Stimulated activated naive CD4-positive, alpha-beta T cell treated with Interleukin-2 at 50 U/mL for 16 hours (primary cell): ENCODE measurements at places on chromosomes 16 and 17.

GRCh38 chr17:77631307-77631706 is 327.2 kb upstream of the TNRC6C start:
- no peak for DNase-seq

- peak; percentile 80 for DNase-seq
Observed at GRCh38 chr17:80876950-80877728, 114.5 kb upstream of the CHMP6 start.

- no peak for DNase-seq
Observed at GRCh38 chr17:21299981-21300600, 15.6 kb downstream of the MAP2K3 start.

DNA sequence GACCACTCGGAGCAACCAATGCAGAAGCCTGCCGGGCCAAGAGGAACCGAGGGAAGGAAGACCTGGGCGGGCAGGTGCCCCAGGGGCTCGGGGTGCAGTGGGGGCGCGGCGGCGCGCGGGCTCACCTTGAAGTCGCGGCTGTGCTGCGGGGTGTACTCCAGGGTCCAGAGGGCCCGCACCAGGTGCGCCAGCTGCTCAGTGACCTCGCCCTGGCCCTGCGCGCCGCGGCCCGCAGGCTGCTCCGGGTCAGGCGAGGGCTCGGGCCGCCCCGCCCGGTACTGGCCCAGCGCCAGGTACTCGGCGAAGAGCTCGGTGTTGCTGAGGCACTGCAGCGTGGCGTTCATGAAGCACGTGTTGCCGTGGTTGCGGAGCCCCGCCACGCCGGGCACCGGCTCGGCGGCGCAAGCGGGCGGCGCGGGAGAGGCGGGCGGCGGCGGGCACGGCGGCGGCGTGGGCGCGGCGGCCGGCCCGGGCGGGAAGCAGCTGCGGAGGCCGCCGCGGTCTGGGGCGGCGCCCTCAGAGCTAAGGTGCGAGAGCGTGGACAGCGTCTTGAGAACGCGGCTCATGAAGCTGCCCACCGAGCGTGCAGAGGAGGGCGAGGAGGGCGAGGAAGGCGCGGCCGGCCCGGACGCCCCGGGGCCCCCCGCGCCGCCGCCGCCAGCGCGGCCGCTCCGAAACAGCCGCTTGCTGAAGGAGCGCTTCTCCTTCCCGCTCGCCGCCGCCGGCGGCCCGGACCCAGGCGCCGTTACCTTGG is 562 bp downstream of the USP31 start:
- peak; percentile 50 for DNase-seq

DNA sequence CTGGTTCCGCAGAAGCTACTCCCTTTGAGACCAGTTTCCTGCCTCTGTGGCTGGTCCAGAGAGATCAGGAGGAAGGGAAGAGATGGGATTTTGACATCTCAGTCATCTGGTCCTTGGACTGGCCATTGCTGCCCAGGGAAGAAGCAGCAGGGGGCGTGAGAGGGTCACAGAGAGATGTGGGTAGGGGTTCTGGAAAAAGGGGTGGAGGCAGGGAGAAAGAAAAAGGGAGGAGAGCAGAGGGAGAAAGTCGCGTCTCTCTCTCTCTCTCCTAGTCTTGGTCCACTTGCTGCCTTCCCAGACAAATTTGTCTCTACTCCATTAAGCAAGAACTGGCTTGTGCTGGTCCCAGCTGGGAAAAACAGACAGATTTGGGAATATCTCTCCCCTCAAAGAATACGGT is 4.4 kb downstream of the SHBG start:
- DNase-seq: no peak

GRCh38 chr17:28252436-28252835 is 66.6 kb upstream of the TMEM97 start:
- no peak for DNase-seq

- peak; percentile 73 for DNase-seq
Observed at GRCh38 chr17:29778956-29779811, 150.8 kb downstream of the SSH2 start.

DNA sequence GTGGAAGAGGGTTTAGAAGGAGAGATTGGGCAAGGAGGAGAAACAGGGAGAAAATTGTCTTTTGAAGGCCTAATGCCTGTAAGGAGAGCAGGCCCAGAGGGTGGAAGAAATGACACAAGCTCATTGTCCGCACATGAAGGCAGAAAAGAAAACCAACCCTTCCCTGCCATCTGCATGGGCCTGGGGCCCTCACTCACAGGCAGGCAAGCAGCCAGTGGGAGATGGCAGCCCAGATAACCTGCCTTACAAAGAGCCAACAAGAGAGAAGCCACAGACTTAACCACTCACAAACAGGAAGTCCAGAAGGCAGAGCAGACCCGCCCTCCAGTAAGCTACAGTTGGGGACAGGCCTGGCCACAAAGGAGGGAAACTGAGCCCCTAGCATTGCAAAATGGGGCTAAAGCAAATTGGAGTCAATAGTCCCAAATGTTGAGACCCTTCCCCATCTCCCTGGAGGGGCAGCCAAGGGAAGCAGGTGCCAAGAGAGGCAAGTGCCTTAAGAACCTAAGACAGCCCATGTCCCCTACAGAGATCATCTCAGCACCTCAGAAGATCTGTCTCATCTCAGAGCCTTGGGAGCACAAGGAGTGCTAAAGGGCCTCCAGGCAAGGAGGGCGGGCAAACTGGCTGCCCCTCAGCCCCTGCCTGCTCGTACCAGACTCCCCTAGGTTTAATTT is 7.3 kb upstream of the TSPOAP1 start:
- peak; percentile 54 for DNase-seq

- no peak for DNase-seq
Observed at GRCh38 chr17:50329716-50330115, 16.2 kb upstream of the XYLT2 start.

- DNase-seq: no peak
Observed at GRCh38 chr17:60154616-60155426, 5.0 kb downstream of the CA4 start.

GRCh38 chr16:3198334-3199072 is 10.5 kb downstream of the OR1F1 start:
- DNase-seq: no peak

GRCh38 chr17:9763643-9764042 is 27.7 kb downstream of the DHRS7C start:
- DNase-seq: no peak

DNA sequence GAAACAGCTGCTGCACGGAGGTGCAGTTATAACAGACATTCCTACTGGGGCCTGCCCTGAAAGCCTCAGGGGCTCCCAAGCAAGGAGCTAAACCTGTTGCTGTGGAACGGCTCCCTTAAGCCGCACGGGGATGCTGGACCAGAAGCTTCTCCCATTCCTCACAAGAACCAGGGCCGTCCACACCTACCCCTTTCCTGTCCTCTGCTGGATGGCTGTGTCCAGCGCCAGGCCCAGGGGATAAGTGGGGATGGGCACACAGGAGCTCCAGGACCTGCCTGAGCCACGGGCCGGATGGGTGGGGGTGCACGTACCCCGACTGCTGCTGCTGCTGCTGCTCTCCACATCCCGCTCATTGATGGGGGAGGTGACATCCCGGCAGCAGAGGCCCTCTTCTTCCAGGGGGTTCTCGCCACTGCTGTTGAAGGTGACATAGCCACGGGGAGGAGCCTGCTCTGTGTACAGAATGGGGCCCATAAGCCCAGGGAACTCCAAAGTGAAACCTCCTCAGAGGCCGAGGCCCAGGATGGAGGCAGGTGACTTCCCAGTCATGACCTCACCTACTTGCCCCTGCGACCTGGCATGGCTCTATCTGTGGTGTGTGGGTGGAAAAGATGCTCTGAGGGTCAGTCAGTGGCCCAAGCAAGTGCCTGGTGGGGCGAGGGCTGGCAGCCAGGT is 8.6 kb downstream of the NUDT16L1 start:
- no peak for DNase-seq

DNA sequence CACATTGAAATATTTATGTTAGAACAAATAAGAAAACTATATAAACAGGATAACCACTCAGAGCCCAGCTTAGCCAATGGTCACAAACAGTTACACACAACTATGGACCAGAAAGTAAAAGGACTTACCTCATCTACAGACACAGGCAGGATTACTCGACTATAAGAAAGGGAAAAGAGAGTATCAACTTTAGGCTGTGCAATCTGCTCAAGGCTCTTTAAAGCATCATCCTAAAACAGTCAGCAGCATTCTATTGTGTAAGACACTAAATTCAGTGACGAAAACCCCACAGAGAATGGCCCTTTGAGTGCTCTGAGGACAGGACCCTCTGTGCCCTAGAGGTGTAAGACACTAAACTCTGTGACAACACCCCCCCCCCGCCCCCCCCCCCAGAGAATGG is 4.2 kb downstream of the PITPNA start:
- no peak for DNase-seq

GRCh38 chr17:7313088-7313889 is 1.9 kb downstream of the GPS2 start:
- no peak for DNase-seq

- DNase-seq: no peak
Observed at GRCh38 chr16:3674513-3675295, 20.2 kb downstream of the DNASE1 start.

DNA sequence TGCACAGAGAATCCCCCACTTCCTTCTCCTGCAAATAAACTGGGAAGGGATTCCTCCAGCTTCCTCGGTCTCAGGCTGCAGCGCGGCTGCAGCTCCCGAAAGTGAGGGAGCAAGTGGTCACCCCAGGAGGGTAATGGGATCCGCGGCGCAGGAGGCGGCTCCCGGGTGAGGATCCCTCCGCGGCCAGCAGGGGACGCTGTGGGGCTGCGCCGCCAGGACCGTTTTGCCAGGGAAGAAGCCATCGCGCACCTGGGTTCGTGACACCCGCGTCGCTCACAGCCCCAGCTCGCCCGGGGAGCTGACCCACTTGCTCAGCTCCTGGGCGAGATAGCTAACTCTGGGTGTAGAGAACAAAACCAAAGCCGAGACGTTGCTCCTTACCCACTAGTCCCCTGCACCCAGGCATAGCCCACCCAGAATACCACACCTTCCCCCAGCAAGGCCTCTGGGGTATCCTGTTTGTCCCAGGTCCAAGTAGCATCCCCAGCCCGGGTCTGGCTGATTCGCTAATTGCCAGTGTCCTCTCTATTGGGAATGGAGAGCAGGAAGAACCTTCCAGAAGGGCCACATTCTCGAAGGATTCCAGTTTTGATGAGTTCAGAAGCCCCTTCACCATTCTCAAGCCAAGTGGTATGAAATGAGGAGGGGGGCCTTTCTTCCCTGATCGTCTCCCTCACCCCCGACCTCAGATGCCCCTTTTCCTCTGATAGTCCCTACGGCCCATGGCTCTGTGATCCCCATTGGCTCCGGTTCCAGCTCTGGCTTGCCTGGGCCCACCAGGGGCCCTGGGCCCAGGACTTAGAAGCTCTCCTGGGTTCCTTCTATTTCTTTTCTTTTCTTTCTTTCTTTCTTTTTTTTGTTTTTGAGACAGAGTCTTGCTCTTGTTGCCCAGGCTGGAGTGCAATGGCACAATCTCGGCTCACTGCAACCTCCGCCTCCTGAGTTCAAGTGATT is 14.1 kb downstream of the CYGB start:
- DNase-seq: peak; percentile 73

- DNase-seq: no peak
Observed at GRCh38 chr17:10025976-10026901, 121.2 kb upstream of the RCVRN start.

DNA sequence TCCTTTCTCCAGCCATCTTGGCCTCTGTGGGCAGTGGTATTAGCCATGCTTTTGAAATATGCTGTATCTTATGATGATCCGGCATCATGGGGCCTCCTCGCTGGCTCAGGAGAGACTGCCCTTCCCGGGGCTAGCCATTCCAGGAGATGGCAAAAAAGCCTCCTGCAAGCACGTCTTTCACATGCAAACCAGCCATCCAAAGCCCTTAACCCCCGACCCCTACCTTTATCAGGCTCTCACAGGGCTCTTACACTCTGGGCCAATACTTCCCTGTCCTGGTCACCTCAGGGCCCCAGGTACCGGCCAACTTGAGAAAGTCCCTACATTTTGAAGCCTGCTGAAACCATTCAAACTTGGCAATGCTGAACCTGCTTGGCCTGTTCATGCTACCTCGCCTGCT is 36.4 kb downstream of the MYH13 start:
- no peak for DNase-seq

- no peak for DNase-seq
Observed at GRCh38 chr16:76900285-76901263, 290.4 kb upstream of the MON1B start.

DNA sequence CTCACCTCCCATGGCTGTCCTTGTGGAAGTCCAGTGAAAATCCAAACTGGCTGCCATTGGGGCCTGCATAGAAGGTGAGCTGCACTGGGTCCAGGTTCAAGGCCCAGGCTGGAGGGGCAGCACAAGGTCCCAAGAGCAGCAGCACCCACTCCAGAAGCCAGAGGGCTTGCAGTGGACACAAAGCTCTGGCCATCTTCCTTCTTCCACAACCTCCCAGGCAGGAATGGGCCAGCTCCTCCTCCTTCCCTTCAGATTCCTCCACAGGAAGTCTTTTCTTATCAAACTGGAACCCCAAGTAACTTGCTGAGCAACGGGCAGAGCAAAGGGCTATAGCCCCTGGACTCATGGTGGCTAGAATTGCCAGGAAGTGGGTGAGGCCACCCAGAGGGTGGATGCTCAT is at the start of gene ITGA2B:
Gene ITGA2B (minus strand): TSS at position 369 of the 400 bp plus-strand sequence. CDS start 176 bp downstream, at position 193.
- no peak for DNase-seq

DNA sequence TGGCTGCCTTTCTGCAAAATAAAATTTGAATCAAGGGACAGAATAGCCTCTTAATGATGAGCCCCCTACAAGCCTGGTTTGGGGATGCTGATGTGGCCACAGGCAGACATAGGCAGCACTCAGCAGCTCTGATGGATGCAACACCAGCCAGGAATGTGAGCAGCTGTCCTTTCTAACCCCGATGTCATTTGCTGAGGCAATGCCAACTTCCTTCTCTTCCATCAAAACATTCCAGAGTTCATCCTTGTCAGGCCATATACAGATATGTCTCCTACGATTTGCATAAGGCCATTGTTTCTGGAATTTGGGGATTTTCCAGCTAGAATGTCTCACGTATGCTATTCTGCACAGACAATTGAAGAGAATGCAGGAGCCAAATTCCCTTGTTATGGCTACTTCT is 52.1 kb upstream of the MYOCD start:
- DNase-seq: no peak

GRCh38 chr16:149024-149660 is 3.3 kb upstream of the HBZ start:
- no peak for DNase-seq
